ENCODE measurements at places on chromosomes 2 and 18. TPM values are rescaled to one million over a fixed set of nuclear protein-coding genes. Genes with fewer than 3 reads are reported as not detected.
A peak's percentile ranks its signal among the peaks of the same experiment; 100 is the strongest.

GRCh38 chr2:47299555-47299954, 103.4 kb upstream of the MSH2 start:
- peaks cover 23% of the 10 kb centered on the region for H3K4me1 ChIP-seq
- no peak overlapping the region for H3K4me3 ChIP-seq
- no peaks in the 10 kb centered on the region for H3K36me3 ChIP-seq
- H3K27me3 ChIP-seq, result no peaks in the 10 kb centered on the region
- no peak for DNase-seq

DNA sequence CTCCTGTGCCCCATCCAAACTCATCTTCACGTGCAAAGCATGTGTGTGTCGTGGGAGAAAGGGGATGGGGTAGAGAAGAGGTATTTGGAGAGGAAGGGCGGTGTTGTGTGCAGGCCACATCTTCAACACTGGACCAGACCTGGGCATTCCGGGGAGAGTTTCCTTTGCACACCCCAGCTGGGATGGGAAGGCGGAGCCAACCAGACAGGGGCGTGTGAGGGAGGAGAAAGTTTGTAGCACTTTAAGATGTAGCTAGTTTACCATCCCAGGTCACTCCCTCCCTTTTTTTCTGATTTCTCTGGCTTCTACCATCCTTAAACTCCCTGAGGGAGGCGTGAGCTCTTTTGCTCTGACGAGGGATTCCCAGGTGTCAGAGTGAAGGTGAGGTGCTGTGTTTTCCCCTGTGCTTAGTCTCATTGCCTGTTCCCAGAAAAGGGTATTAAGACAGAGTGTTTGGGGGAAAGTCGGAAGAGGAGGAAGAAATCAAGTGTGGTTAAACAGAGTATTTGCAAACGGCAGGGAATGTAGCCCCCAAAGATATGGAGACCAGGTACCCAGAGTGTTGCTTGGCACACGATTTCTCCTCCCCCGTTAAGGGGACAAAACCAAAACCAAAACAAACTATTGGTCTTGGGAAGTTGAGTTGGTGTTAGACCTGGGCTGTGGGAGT, 1.6 kb downstream of the SETBP1 start:
- no peak overlapping the region for H3K27ac ChIP-seq
- H3K36me3 ChIP-seq, result no peaks in the 10 kb centered on the region
- DNase-seq, result no peak
- H3K27me3 ChIP-seq, result no peaks in the 10 kb centered on the region

- no peaks in the 10 kb centered on the region for H3K36me3 ChIP-seq
- H3K4me1 ChIP-seq, result no peaks in the 10 kb centered on the region
- H3K4me3 ChIP-seq, result no peak overlapping the region
- DNase-seq, result no peak
- H3K27me3 ChIP-seq, result no peaks in the 10 kb centered on the region
Measured at GRCh38 chr2:163658556-163658955, 77.3 kb downstream of the FIGN start.

- no peaks in the 10 kb centered on the region for H3K27me3 ChIP-seq
- H3K4me1 ChIP-seq, result no peaks in the 10 kb centered on the region
- no peak overlapping the region for H3K27ac ChIP-seq
Measured at GRCh38 chr2:239727182-239727775, 297.9 kb downstream of the NDUFA10 start.

MC2R gene
- total RNA-seq, result not detected

CD226 gene
- 5.6 TPM for total RNA-seq

DNA sequence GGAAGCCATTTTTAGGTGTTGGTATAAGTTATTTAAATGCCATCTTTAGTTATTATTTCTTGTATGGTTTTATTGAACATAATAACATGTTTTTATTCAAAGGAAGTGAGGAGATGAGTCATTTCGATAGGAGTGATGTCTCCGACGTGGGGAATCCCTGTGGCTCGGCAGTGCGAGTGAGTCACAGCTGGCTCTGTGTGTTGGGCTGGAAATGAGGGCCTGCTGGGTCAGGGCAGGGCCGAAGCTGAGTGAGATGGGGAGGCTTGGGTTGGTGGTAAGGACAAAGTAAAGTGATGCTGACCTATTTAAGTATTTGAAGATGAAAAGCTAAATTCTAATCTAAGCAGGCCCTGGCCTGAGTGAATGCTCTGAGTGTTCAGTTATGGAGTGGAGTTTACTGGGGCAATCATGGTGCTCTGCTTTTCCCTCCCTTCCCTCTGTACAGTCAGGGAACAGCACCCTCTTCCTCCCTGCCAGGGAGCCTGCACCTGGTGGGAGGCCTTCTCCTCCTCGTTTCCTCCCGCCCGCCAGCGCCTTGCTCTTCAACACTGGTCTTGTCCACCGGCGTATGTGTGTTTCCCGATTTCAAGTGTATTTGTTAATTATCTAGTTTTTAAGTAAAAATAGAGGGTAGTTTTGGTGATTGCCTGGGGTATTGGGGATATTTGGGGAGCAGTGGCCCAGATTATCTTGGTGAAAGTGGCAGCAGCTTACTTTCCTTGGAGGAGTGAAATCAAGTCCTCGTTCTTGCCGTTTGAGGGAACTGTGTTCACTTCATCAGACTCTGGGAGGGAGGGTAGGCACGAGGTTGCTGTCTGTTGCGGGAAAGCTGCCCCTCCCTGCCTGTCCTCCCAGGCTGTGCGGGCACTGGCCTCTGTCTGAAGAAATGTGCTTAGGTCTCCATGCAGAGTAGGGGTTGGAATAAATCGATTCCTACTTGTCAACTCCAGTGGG, 157.0 kb downstream of the LDLRAD4 start:
- peak; percentile 24 for DNase-seq
- H3K4me1 ChIP-seq, result peaks cover 17% of the 10 kb centered on the region
- no peak overlapping the region for H3K4me3 ChIP-seq
- no peaks in the 10 kb centered on the region for H3K36me3 ChIP-seq

NR4A2 gene
- 4.8 TPM for total RNA-seq

- no peaks in the 10 kb centered on the region for H3K36me3 ChIP-seq
- no peaks in the 10 kb centered on the region for H3K4me1 ChIP-seq
- no peak for DNase-seq
- no peak overlapping the region for H3K4me3 ChIP-seq
- no peak overlapping the region for H3K27ac ChIP-seq
Measured at GRCh38 chr18:75350512-75350839, 77.0 kb downstream of the SMIM21 start.

All from thyroid gland (tissue), 4 donors.